ENCODE measurements at places on chromosomes 16 and 17.

GRCh38 chr17:70313086-70313852 is 143.9 kb downstream of the KCNJ2 start:
- DNase-seq: no peak

DNA sequence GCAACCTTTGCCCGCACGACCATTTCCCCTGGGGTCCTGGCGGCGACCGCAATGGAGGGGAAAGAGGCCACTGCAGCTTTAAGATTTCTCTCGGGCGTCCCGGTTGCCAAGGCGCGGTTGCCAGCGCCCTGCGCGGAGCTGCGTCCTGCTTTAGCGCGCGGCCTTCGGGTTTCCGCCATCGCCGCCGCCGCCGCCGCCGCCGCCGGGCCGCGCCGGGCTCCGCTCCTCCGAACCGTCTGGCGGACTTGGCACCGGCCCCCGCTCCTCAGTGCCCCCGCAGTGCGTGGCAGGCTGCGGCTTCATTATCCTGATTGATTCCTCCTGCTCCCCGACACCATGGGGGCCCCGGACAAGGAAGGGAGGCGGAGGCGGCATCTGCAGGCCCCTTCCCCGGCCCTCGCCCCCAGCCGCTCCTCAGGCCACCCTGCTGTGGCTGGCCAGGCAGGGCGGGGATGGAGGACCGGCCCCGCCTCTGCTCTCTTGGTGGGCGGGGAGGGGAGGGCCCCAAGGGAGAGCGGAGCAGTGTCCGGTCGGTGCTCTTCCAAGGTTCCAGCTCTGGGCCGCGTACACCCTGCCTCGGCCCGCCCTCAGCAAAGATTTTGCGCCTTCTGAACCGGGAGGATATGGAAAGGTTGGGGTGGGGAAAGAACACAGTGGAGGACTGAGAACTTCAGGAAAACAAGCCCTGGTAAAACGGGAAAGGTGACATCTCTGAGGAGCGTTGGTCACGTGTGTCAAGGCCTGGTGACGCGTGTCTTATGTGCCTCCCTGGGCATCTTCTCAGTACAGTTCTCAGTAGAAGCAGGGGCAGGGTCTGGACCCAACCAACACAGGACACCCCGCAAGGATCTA is 34.0 kb downstream of the NEUROD2 start:
- DNase-seq: no peak

- no peak for DNase-seq
Observed at GRCh38 chr17:67821871-67822367, 3.4 kb upstream of the BPTF start.

DNA sequence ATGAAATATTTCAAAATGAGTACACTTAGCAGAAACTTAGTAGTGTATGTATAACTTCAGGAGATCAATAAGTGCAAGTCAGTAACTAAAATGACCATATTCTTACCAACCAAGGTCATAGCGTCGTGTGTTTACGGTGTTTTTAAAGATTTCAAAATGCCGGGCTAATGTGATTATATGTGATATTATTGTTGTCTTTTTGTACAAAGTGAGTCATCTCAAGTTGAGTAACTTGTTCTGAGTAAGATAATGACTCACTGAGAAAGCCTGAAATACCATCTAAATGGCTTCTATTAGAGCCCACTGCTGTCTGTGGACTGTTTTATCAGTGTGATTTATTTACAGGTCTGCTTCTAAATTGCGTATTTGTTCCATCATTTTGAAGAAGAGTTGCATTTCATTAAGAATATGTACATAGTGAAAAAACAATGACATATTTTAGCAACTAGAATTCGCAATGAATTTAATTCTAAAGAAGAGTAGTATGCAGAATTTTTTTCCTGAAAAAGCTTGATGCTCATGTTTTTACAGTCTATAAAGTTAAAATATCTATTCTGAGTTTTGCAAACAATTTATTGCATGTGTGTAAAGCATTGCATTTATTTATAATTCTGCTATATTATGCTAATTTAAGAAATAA is 12.7 kb downstream of the KRT12 start:
- DNase-seq: no peak

- DNase-seq: no peak
Observed at GRCh38 chr17:58005031-58005727, 1.9 kb downstream of the SRSF1 start.

- DNase-seq: no peak
Observed at GRCh38 chr17:37043201-37043600, 94.4 kb downstream of the AATF start.

DNA sequence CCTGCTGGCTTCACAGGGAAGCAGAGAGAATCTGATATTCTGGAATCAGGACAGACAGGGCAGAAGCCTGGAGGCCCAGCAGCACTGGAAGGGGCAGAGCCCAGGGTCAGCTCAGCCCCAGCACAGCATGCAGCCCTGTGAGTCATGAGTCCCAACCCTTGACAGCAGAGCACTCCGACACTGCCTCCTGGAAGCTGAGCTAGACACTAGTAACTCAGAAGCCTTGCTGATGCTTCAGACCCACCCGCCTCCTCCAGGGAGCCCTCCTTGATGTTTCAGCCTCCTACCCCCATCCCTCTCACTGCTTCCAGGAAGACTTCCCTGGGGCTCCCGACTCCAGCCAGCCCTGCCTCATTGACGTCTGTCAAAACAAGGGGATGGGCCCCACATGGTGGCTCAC is 6.9 kb downstream of the CAMKK1 start:
- DNase-seq: no peak

DNA sequence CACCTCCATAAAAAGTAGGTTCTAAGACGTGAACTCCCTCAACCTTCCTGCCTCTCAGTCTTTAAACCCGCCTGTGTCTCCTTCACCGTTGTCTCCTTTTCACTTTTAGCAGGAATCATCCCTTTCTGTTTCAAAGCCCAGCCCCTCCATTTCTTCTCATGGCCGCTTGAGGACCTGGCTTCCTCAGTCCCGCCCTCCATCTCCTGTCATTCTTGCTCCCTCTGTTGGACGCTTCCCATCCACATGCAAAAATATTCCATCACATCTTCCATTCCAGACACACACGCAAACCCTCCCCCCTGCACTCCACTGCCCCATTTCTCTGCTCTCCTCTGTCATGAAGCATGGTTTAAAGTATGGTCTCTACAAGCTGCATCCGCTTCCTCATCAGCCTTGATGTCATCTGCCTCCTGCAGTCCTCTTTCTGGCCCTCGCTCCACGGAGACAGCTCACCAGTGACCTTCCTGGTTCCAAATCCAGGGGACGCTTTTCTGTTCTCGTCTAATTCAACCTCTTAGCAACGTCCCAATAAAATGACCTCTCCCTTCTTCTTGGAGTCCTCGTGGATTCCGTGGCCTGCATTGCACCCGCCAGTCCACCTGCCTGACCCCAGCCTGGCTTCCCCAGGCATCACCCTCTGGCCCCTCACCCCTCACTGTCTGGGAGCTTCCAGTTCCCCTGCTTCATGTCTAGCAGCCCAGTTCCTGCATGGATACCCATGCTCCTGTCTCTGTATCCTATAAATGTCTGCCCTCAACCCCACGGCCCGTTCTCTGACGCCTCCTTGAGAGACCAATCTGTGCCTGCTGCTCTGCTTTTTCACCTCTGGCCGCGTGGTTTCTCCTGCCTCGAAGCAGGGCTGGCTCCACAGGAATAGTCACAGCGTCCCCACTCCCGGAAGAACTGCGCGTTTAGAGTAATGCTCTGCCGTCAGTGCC is 26.2 kb downstream of the ANKRD40 start:
- DNase-seq: no peak

DNA sequence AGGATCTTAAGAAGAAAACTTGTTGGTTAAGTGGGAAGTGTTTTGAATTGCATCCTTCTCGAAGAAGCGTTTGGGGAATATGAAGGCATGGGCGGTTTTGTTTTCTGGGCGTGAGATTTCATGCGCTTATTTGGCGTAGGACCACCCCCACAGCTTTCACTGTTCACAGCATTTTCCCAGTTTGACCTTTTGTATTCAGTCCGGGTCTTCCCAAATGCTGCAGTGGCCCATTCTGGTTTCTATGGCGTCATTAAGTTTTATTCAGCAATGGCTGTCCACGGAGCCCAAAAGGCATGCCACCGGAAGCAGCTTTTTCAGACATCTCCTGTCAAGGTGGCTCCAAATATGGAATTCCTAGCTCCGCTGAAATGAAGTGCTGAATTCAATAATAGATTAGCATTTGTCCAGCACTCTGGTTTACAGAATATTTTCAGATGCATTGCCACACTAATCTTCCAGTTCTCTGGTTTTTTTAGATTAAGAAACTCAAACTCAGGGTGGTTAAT is 90.6 kb upstream of the FBXO47 start:
- DNase-seq: no peak

- no peak for DNase-seq
Observed at GRCh38 chr17:68321556-68321954, 30.3 kb downstream of the ARSG start.

- DNase-seq: no peak
Observed at GRCh38 chr17:78383725-78384471, 5.4 kb downstream of the PGS1 start.

DNA sequence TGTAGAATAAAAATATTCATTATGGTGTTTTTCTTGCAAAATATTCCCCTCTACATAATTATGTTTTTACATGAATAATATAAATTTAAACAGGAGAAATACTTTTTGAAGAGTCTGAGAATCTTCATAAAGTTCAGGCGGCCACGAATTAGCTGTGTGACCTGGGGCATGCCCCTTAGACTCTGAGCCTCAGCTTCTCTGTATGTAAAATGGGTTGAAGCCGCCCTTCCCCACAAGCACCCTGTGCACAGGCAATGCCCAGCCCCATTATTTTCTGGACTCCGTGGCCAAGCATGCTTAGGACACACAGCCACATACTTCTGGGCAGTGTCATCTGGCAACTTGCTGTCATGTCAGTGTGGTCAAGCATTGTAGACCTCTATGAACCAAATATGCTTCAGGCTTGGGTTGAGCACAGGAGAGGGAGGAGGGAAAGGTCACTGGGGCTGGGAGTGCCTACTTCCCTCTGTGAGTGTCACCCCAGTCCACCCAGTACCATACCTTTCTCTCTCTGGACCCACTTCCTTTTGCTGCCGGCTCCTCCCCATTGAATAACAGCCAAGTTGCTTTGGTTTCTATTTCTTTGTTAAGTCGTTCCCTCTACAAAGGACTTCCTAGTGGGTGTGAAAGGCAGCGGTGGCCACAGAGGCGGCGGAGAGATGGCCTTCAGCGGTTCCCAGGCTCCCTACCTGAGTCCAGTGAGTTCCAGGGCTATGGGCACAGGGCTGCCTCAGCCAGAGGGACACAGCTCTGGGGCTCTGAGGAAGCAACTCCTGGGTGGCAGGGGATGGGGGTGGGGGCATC is at the start of gene LGALS9:
Gene LGALS9, plus strand, starts transcription at position 582 of the 804 bp plus-strand sequence. Its CDS starts 78 bp downstream, at position 660.
- DNase-seq: peak; percentile 20

- peak; percentile 90 for DNase-seq
Observed at GRCh38 chr17:35448214-35448898, at the start of gene SLFN13. SLFN13 (minus strand) TSS chr17:35448766; CDS start chr17:35445680, 3,086 bp downstream.

DNA sequence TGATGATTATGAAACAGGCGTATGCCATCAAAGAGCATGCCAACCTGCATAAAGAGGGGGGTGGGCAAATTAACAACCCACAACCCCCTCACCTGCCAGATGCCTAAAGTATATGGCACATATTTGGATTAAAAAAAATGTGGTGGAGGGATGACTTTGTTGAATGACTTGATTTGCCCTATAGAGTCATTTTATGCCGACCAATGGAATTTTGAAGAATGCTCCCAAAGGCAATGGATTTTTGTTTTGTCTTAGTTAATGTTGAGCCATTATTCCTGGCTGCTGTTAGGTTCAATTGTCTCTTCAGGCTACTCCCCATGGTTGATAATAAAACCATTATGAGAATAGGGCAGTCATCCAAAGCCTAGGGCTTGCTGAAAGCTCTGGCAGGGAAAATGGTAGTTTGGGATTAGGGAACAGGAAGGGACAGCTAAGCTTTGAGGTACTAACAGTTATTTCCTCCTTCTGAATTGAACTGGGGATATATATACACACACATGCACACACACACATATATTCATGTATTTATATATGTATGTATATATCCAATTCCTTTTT is 5.8 kb upstream of the CHCT1 start:
- DNase-seq: no peak

- no peak for DNase-seq
Observed at GRCh38 chr16:84026606-84027005, 16.0 kb downstream of the SLC38A8 start.

DNA sequence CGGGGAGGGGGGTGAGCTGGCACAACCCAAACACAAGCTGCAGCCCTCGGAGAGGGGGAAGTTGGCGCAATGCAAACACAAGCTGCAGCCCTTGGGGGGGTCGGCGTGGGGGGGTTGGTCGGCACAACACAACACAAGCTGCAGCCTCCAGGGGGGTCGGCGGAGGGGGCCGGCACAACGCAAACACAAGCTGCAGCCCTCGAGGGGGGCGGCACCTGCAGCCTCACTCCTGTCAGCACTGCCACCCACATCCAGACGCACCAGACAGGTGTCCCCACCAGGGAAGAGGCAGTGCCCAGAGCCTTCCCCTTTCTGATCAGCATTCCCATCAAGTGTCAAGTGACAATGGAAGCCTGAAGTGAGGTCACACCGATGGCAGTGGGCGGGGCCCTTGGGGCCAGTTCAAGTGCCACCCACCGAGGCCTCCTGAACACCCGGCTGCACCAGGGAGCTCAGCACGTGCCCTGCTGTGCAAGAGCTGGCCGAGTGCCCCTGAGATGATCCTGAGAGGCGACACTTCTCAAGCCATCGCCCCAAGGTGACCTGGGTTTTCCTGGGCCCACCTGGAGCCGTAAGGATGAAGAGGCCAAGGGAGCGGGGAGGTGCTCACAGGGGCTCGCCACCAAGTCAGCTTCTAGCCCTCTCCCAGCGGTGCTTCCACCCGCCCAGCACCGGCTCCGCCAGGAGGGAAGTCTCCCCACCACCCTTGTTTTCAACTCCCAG is 59.3 kb downstream of the KLHDC4 start:
- no peak for DNase-seq

DNA sequence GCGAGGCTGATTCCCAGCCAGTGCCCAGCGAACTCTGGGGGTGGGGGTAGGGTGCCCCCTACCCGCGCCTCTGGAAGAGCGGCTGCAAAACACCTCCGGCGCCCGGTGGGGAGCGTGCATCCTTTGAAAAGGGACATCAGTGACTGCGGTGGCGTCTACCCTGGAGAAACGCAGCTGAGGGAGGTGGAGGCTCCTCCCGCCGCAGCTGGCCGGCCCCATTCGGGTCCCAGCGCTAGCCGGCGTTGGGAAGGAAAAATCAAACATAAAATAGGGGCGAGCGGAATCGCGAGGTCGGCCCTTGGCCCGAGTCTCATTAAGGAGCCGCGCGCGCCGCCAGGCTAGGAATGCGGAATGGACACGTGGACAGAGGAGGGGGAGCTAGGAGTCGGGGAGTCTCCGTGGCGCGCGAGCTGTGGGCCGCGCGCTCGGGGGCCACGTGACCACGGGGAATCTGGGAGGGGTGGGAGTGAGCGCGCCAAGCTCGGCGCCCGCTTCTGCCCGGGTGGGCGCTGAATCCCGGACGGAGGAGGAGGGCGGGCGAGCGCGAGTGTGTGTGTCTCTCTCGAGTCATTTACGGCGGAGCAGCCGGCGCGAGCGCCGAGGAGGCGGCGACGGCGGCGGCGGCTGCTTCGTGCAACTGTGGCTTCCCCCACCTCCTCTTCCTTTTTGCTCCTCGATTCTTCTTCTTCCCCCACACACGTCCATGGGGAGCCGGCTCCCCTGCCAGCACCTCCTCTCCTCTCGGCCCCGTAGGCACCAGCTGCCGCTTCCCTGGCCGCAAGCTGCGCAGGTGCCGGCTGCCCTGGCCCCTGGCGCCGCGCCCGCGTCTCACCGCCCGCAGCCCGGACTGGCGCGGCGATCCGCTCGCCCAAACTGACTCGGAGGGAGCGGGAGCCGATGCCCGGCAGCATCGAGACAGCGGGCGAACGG is at the start of gene TMEM132E:
Gene TMEM132E, plus strand, starts transcription at position 566 of the 930 bp plus-strand sequence. CDS start 1,495 bp downstream, outside the sequence.
- DNase-seq: no peak

- DNase-seq: no peak
Observed at GRCh38 chr16:87832741-87833502, 36.4 kb downstream of the SLC7A5 start.

- DNase-seq: no peak
Observed at GRCh38 chr17:57553526-57553925, 191.6 kb downstream of the CCDC182 start.

All from naive thymus-derived CD8-positive, alpha-beta T cell (primary cell).